GM19239 (cell line): ENCODE measurements at places on chromosomes 2 and 18.

GRCh38 chr18:70659036-70659925, 370.4 kb downstream of the SOCS6 start:
- no peak for DNase-seq

DNA sequence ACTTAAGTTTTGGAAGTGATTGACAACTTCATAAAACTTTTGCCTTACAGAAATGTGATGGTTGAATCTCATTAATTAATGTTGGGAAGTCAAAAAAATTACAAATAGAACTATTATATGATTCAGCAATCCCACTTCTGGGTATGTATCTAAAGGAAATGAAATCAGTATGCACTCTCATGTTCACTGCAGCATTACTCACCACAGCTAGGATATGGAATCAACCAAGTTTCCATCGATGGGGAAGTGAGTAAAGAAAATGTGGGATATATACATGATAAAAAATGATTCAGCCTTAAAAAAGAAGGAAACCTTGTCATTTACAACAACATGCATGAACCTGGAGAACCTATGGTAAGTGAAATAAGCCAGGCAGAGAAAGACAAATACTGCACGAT, 112.4 kb upstream of the WDR75 start:
- DNase-seq, result no peak

DNA sequence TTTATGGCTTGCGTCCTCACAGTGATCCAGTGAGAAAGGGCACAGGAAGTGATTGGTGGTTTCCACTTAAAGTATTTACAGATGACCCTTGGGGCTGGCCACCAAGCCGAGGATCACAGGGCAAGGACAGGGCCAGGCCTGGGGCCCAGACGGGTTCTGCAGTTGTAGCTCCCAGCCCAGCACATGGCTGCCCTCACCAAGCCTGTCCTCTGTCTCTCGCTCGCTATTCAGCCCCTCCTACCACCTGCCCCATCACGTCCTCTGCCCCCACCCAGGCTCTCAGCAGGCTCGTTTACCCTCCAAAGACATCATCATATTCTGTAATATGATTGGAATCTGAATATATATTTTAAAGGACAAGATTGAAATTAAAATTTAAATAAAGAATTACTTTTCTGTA, 246.0 kb downstream of the KLHL29 start:
- no peak for DNase-seq

DNA sequence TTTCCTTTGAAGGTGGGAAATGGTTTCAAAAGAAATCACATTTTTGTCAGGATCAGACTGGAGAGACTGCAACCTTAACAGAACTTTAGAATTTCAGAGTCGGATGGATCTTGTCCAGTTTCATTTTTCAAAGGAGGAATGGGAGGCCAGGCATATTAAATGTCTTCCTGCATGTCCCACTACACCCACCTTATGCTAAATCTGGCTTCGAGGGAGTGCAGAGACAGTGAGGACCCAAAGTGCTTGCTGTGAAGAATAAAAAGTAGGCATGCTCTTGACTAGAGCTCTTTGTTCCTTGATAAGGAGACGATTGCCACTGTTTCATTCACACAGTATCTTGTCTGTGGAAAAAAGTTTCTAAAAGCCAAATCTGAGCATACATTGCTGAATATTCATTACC, 197.6 kb downstream of the SLC4A3 start:
- DNase-seq, result no peak

GRCh38 chr2:25417715-25418369, 76.1 kb upstream of the DNMT3A start:
- no peak for DNase-seq

- DNase-seq, result peak; percentile 24
These were observed 324.9 kb downstream of the LPIN1 start for GRCh38 chr2:12071318-12071717.

- no peak for DNase-seq
These were observed 66.1 kb downstream of the TPO start for GRCh38 chr2:1479346-1479745.

DNA sequence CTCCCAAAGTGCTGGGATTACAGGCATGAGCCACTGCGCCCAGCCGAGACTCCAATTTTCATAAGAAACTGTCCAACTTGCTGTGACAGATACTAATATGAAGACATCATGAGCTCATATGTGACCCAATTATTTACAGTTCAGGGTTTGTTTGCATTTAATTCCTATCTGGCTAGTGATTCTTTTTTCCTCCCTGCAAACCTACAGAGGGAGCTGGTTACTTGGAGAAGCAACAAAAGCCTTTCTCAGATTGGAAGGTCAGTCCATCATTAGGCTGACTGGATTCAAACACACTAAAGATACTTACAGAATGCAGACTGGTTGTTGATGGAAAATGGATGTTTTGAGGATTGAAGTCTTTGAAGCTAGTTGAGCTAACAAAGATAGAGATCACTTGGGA, 176.4 kb downstream of the ANKRD44 start:
- no peak for DNase-seq

- DNase-seq, result no peak
These were observed 156.6 kb downstream of the TANC1 start for GRCh38 chr2:159124931-159125467.

GRCh38 chr2:219175928-219176817, 552 bp downstream of the CNPPD1 start:
- no peak for DNase-seq

DNA sequence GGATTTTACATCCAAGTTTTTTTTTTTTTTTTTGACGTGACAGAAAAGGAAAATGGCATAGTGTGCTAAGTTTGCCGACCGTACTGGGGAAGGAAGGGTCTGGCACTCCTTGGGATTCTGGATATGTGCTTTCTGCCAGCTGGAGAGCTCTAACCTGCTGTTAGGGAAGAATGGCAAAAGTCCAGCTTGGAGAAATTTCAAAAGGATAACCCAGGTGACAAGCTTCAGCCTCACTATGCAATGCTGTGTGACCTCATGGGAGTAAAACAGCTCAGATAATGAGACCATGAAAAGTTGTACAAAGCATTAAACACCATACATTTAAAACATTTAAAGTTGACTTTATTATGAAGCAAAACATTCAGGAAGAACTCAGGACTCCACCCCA, 10.3 kb upstream of the GPR45 start:
- DNase-seq, result no peak

- no peak for DNase-seq
These were observed 163.9 kb downstream of the GFPT1 start for GRCh38 chr2:69222953-69223658.

DNA sequence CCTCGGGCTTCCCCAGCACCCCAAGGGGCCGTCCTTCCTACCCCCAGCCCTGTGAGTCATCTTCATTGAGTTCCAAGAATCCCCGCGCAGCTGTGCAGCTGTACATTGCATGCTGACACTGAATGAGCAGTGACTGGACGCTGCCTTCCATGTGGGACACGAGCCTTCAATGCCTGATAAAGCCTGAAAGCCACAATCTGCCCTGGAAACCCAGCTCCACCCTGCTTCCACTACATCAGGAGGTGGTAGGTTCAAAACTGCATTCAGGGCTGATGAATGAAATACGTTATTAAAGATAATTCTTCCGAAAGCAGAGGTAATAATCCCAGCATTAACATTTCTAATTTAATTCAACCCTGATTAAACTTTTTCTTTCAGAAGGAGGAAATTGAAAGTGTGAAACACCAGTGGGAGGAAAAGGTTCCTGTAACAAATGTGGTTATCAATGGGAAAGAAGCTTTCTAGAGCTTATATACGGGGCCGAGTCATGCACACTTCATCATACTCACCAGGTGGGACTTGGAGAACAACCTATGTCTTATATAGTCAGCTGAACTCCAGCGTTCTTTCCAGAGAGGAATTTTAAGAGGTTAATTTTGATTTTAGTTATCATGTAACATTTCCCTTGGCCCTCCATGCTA, 360.1 kb downstream of the LPIN1 start:
- DNase-seq, result no peak

DNA sequence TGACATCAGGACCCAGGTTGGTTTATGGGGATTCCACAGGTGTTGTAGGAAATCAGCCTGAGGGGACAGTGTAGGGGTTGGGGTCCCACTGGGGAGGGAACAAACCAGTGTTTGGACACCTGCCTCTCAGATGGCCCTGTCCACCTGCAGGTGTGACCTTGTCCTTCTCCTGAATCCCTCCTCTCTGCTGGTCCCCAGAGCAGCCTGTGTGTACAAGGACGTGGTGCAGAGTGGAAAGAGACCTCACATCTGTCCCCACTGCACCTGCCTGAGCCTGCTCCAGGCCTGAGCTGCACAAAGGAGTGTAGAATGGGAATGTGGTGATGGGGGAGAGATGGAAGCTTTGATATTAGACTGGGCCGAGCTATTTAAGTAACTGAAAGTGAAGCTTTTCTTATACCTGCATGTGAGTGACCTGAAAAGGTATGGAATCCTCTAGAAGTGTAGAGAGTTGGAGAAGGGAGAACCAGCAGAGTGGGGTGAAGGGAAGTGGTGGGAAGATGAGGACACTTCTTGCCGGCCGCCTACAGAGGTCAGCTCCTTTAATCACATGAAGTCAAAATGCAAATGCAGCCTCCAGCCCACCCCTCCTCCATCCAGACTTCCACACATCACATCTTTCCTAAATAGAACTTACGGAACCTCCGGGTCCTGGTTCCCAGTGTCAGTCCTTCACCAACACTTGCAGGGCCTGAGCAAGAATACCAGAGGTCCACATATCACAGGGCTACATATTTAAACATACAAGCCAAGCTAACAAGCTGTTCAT, 89.3 kb upstream of the SMAD2 start:
- no peak for DNase-seq

DNA sequence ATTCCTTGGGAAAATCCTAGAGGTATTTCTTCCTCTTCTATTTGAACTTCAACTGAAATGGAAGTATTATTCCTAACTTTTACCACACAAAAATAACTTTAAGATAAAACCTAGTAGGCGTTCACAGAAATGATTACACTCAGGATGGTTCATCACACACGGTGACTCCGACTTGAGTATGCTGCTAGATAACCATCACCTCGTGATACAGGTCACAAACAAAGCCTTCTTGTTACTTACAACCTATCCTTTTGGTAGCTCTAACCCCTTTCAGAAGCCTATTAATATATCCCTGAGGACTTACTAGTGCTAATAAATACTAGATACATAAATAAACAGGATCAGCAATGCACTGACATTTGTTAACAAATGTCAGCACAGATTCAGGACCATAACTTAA, 101.0 kb upstream of the DNER start:
- DNase-seq, result no peak

DNA sequence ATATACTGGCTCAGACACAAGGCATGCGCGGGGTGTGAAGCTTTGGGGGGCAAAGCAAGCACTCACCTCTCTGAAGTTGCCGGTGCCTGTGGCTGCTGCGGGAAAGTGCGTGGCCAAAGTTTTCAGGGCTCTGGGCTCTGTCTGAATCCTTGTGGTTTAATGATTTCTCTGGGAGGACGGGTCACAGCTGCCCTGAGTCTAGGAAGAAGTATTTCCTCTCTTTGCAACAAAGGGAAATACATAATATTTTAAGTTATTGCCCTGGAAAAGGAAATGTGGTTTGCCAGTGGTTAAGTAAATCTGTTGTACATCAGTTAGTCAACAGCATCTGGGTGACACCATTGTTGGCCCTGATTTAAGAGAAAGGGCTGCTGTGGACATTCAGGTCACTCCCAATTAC, 56.7 kb upstream of the ZDBF2 start:
- DNase-seq, result no peak

DNA sequence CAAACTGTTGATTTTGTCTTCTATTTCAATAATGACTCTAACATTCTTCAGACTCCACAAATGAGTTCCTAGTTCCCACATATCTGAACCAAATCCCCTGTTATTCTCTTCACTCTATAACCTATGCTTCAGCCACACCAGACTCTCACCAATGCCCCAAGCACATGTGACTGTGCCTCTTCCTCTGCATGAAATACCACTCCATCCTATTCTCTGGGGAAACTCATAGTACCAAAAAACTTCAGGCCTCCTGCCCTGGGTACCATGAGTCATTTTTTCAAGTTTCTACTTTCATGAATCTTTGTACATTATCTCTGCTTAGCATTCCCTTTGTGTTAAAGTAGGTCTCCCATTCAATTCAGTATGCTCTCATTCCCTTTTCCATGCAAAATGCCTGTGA, 353.2 kb downstream of the ZEB2 start:
- DNase-seq, result no peak

DNA sequence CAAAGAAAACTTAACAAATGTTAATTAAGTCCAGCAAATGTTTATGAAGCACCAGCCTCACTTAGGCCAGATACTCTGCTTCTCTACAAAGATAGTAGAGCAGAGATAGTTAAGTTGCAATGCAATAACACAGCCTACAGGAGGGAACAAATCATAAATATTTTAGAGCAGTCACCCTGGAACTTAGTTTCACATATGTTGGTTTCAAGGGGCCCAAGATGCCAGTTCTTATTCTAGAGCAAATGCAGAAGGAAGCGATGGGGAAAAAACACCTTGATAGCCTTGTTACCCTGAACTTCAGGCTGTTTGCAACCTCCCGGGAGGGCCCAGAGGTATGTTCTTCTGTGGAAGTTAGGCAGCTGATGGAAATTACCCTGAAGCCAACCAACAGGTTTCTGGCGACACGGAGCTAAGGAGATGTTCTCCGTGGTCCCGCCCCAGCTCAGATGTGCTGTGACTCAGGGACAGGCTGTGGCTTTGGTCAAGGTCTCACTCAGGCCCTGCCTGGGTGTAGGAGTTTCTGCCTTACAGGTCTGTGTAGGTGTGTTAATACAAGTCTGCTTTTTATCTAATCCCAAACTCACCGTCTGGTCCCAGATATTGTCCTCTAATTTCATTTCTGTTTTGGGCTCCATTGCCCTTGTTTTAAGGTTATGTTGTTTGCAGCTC, 3.8 kb downstream of the CTIF start:
- DNase-seq, result no peak

- DNase-seq, result no peak
These were observed 263.2 kb upstream of the CDH7 start for GRCh38 chr18:65487569-65487968.

GRCh38 chr2:70888366-70888922, 47.3 kb upstream of the ATP6V1B1 start:
- no peak for DNase-seq

DNA sequence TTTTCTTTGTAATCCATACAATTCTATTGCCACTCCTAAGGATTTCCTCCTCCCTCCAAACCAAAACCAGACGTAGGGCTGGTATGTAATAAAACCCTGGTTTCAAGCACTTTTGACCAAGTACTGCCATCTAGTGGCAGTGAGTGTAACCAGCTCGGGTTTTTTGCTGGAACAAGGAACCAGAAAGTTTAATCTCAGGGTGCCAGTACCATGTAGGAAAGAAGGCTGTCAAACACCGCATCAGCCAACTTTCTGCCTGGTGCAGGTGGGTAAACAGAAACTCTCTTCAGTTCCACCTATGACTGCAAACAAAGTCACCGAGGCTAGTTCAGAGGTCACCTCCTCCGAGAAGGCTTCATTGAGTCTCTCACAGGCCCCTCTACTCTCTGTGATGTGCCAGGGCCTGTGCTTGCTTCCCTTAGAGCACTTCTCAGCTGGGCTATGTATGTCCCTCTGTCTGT, 10.2 kb upstream of the THNSL2 start:
- DNase-seq, result peak; percentile 41
